GM23248 (cell line): ENCODE measurements at places on chromosomes 1 and 21. TPM values are rescaled to one million over a fixed set of nuclear protein-coding genes. Genes with fewer than 3 reads are reported as not detected.

Gene CCDC17
- total RNA-seq = 0.76 and 1.4 TPM in 2 replicates

Gene KCNJ9
- 0.13 TPM in 1 of 2 replicates, not detected in the other for total RNA-seq

DNA sequence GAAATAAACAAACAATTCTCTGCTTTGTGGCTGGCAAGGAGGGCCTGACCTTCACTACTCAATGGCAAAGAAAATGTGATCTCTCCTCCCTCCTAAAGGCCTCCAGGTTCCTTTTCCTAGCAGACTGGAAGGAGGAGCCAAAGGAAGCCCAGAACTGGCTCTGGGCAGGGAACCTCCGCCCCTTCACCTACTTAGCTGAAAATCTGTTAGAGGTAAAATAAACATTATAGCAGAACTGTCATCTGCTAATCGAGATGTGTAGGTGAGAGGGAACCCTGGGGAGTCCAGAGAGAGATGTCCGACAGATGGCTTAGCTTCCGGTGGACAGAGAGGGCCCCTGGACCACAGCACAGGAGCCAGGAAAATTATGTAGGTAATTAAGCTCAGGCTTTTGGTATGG lies 75.2 kb upstream of the KCNA3 start:
- DNase-seq = no peak

DNA sequence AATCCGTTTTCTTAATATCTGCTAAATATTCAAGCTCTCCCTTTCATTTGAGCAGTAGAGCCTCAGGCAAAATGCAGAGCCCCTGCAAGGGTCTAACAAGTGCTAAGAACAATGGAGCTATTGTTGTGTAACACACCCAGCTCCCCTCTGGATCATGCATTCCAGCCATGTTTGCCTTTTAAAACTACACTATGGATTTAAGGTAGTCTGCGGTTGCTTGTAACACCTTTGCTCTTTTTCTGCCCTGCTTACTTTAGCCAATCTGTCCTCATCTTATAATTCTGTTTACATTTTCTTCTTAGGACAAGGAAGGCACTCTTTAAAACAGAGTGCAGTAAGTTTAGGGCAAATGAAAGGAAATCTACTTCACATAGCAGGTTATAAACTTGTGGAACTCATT lies 60.0 kb upstream of the C1orf105 start:
- DNase-seq = no peak

Gene WDTC1
- total RNA-seq = 23.9 and 24.0 TPM in 2 replicates

- no peak for DNase-seq
Measured at GRCh38 chr1:41533731-41534080, 49.2 kb upstream of the EDN2 start.

GRCh38 chr1:178942285-178943198 lies 71.7 kb upstream of the ANGPTL1 start:
- peak; percentile 70 for DNase-seq

- DNase-seq = no peak
Measured at GRCh38 chr1:14800500-14801076, 202.1 kb downstream of the KAZN start.

DNA sequence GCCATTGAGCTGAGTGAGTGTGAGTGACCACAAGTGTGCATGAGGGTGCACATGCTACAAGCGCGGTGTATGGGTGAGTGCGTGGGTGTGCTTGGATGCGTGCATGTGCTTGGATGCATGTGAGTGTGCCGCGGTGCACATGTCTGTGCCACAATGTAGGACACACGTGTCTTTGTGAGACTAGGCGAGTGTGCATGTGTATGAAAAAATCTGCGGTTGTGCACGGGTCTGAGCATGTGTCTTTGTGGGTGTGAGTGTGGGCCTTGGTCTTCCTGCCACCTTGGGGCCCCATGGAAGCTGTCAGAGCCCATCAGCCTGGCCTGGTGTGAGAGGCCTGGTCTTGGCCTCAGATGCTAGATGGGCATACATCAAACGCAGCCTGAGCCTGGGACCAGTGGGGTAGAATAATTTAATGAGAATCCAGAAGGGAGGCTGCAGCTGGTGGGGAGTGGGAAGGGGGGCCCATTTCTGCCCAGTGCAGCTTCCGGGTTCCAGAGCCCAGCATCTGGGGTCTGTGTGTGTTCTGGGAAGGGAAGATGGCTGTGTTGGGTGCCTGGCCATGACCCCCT lies 103.9 kb upstream of the SLC2A1 start:
- DNase-seq = no peak

Gene RO60
- total RNA-seq = 68.6 and 71.3 TPM in 2 replicates

Gene HLX
- total RNA-seq = 14.0 and 24.2 TPM in 2 replicates

Gene LORICRIN
- not detected in 2 replicates for total RNA-seq

DNA sequence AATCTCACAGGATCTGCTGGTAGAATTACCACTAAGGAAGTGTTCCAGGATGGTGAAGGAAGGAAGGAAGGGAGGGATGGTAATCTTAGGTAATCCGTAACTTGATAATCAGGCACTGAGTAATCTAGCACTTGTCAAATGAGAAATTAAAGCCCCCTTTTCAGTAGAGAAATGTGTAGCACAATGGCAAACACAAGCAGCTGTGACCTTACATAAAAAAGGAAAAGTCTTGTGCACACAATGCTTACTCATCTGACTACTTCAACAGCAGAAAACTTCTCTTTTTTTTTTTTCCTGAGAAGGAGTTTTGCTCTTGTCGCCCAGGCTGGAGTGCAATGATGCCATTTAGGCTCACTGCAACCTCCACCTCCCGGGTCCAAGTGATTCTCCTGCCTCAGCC lies 6.1 kb downstream of the NUP210L start:
- DNase-seq = peak; percentile 20
